Caki2 (cell line): ENCODE measurements at places on chromosomes 7 and 10. TPM values are rescaled to one million over a fixed set of nuclear protein-coding genes. Genes with fewer than 3 reads are reported as not detected.

DNA sequence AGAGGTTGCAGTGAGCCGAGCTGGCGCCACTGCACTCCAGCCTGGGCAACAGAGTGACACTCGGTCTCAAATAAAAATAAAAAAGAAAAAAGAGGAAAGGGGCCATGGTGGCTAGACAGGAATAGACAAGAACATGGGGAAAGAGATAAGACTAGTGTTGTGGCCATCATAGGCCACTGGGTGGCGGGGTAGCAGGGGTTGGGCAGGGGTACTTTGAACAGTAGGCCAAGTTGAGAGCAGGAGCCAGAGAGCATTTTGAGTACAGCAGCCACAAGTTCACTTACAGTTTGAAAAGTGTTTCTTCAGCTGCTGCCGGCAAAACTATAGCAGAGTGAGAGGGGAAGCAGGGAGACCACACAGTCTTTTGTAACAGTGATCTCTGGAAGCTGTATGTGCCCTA is 656.0 kb downstream of the CNTNAP2 start:
- no peak for DNase-seq

The TMEM248 gene
- 74.1 and 101 TPM in 2 replicates for total RNA-seq

- no peak for DNase-seq
Observed at GRCh38 chr7:44805950-44806349, 9.5 kb downstream of the PPIA start.

- DNase-seq: no peak
Observed at GRCh38 chr10:1774796-1775195, 37.5 kb upstream of the ADARB2 start.

DNA sequence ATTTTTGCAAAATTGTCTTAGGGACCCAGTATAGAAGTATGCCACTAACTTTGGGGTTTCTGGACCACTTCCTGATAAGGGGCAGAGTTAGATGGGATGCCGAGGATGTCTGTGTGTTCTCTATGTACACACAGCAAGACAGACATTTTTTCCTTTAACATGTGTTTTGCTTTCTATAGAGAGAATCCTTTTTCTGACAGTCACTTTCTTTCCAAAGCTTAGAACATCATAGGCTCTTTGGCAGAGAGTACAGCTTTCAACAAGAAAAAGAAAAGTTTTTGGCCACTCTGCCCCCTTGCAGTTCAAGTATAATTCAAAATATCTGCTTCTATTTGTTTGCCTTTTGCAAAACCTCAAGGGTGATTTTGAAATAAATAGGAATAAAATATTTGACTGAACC is 44.1 kb downstream of the PAPSS2 start:
- no peak for DNase-seq

GRCh38 chr10:6009961-6010360 is 32.6 kb upstream of the IL15RA start:
- no peak for DNase-seq

DNA sequence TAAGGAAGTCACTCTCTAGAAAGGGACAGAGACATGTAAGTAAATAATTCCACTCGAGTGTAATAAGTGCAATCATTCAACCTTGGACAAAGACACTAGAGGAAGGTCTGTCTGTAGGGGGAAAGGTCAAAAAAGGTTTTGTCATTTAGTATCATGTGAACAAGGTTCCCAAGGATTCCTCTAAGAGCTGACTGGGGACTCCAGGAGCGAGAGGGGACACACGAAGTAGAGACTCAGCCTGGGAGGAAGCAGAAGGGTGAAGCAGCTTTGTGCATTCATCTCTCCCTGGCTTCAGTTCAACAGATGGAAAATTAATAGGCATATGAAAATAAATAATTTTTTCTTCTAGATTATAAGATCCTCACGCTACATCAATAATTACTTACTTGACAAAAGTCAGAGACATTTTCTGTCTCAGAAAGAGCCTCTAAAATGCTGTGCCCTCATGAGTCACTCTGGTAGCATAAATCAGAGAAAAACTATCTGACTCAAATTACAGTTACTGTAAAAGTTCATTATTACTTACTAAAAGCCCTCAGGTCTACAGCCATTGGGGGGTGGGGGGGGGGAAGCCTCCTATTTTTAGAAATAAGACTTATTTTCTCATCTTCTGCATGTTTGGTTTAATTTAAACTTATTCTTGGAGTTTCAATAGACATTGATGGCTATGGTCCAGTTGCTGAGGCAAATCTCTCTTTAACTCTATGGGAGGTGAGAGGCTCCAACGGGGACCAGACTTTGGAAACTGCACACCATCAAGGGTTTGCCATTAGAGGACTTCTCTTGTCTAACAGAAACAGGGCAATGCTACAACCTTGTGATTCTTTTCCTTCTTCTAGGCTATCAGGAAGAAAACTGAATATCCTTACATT is 275.1 kb upstream of the KLF14 start:
- DNase-seq: no peak

The SLC18A2 gene
- not detected in 2 replicates for total RNA-seq

DNA sequence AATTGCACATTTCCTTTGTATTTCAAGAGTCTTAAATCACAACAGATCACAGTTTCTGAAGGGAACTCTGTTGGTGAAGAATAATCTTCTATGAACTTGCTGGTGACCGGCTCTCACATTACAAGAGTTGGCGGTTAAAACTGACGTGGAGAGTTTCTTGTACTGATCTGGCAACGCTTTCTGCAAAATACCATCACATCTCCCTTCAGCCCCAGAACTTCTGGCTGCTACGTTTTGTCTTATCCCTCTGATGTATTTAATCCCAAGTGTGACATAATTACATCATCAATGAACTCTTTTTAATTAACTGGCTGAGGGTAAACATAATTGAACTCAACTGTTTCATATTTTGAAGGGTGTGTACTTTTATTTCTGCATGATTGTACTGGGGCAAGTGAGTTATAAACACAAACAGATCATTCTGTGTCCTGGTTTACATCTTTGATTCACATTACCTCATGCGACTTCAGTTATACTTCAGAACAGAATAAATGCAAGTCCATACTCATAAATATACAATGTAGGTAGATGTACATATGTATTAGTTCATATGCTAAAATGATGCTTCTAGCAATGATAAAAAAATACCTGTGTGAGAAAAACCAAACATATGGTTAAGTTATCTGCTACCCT is 105.1 kb upstream of the NPVF start:
- DNase-seq: no peak

The LRRD1 gene
- not detected in 2 replicates for total RNA-seq

DNA sequence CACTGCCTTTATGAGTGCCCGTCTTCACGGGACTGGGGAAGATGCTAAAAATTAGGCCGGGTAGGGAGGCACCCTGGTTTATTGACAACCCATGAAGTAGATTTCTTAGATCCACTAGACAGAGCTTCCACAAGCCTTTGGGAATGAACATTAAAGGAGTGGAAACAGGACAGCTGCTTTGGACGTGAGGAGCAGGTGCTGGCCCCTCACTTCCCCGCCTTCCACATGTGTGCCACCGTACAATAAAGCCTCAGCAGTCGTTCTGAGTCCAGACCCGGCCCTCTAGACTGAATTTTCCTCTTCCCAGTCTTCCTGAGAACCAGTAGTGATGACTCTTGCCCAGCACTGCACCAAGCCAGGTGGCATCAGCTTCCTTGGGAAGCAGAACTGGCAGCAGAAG is 282.4 kb downstream of the CELF2 start:
- DNase-seq: no peak

The ZNF804B gene
- not detected in 2 replicates for total RNA-seq

GRCh38 chr10:110304780-110305421 is at the start of gene SMNDC1:
Gene SMNDC1, minus strand, starts transcription at chr10:110304920. Its CDS starts 1,333 bp downstream, at chr10:110303587.
- DNase-seq: peak; percentile 97

DNA sequence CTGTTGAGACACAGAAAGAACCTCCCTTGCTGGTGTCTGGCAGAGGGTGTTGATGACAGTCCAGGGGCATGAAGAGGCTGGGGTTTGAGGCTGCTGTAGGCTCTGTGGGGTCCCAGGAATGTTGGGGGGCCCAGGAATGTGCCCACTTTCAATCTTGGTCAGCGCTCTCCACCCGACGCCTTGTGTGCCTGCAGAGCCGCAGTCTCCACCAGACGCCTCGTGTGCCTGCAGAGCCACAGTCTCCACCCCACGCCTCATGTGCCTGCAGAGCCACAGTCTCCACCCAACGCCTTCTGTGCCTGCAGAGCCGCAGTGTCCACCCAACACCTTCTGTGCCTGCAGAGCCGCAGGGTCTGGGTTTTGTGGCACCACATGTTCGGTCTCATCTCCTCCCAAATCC is 84.0 kb downstream of the ADARB2 start:
- no peak for DNase-seq

DNA sequence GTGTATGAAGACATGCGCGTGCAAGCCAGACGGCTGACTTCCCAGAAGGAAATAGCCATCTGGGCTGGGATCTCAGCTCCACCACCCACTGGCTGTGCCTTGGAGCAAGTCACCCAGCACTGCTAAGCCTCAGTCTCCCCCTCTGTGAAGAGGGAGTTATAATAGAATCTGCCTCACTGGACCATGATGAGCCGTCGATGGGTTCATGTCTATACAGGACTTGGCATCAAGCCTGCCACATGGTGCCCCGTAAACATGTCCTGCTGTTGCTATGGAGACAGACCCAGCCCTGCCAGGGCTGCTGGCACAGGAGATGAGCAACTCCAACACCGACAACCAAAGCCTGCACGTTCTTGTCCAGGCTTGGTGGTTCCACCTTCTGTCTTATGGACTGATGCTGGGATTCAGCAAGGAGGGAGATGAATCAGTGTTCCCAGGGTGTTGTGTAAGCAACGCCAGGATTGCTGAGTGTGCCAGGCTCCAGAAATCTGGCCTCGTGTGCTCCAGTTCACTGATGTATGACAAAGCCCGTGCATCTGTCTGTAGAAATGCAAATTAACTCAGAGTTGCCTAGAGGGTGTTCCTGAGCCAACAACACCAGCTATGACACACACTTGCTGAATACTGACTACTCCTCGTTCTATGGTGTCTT is 5.6 kb downstream of the GPR15LG start:
- peak; percentile 95 for DNase-seq

The FANK1 gene
- total RNA-seq: 6.8 and 8.5 TPM in 2 replicates

The OGDHL gene
- 4.1 and 13.9 TPM in 2 replicates for total RNA-seq

The LRRC72 gene
- total RNA-seq: not detected in 2 replicates

The NKX1-2 gene
- total RNA-seq: not detected in 2 replicates

DNA sequence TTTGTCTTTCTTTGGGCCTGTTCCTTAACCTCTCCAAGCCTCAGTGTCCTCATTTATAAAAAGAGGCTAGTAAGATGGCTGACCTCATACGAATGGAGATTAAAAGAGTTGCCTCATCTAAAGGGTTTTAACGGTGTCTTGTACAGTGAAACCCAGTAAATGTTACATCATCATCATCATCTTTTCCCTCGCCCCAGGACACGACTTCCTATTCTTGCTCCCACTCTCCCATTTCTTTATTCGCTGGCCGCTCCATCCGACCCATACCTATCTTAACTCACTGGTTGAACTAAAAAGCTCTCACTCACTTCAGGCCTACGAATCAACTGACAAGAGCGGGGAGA is 554 bp downstream of the FRA10AC1 start:
- no peak for DNase-seq

DNA sequence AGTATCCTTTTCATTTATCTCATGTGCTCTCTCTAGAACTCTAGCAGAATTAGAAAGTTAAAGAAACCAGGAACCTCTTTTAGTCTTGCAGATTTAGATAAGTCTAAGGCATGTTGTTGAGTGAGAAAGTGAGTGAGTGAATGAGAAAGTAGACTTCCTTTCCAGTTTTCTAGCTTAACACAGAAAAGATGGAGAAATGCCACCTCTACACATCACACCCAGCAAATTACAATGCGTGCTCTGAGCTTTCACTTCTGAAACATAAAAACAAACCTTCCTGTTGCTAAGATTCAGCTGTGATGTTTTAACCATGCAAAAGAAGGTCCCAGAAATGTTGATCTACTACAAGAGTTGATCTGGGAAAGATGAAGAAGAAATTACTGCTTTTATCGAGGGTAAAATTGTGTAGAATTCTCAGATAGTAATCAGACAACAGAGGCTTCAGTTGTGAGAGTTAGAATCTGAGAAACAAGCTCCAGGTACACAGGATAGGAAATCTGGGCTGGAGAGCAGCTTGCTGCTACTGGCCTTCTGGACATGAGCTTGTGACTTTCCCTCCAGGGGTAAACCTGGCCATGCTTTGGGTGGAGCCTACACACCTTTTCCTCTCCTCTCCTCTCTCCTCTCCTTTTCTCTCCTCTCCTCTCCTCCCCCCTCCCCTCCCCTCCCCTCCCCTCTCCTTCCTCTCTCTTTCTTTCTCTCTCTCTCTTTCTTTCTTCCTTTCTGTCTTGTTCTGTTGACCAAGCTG is 4.6 kb downstream of the CYP3A5 start:
- DNase-seq: no peak

GRCh38 chr7:110974441-110974840 is 116.5 kb upstream of the LRRN3 start:
- DNase-seq: no peak

The ADCY1 gene
- total RNA-seq: 0.32 TPM in 1 of 2 replicates, not detected in the other

GRCh38 chr7:28921822-28922221 is 36.3 kb downstream of the TRIL start:
- DNase-seq: peak; percentile 57

DNA sequence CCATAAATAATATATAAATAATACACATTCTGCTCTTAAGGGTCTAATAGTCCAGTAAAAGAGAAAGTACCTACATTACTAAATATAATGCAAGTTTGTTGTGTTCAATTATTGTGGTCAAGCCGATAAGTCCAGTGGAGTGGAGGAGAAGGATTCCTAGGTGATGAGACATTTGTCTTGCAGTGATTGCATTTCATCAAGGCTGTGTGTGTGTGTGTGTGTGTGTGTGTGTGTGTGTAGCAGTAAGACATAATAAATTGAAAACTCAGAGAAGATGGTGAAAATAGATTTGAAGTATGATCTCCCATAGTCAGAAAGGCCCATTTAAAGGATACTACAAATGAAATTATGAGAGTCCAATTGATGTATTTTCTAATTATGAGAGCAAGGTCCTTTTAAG is 192.5 kb upstream of the SEMA3C start:
- DNase-seq: peak; percentile 10

DNA sequence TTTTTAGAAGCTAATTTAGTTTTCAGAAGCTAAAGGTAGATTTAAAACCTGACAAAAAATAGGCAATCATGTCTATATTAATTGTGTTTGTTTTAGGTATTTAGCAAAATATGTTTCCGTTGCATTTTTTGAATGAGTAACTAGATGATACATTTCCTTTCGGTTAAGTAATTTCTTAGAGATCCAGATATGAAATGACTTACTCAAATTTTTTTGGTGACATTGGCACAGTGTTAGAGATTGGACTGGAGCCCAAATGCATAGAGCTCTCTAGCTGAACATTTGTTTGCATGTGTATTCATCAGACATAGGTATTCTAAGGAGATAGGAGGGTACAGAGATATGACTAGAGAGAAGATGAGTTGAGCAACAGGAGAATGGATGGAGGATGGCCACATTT is 1.9 kb downstream of the BUB3 start:
- no peak for DNase-seq

The RAMP3 gene
- not detected in 2 replicates for total RNA-seq

DNA sequence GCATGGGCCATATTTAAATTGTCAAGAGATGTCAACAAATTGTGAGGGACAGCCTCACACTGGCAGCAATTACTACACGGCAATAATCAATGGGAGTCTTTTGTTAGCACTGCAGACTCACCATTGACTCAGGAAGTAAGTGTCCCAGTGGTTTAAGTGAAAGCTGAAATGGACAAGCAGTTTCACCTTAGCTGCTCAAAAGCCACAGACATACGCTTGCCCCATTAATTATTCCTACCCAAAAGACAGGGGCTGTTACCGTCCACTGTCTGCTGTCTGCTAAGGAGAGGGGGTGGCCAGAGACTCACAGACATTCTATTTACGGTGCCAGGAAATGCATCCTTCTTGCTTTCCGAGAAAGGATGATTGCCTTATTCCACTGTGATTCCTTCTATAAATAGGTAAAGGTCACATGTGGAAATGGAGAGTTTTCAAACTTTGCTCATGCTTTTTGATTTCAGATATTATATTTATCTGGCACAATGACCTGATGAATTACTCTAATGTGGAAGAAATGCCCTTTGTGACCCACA is 309.7 kb upstream of the NFE2L3 start:
- DNase-seq: no peak

The CHRM2 gene
- not detected in 2 replicates for total RNA-seq

The PUS7 gene
- total RNA-seq: 17.6 and 24.0 TPM in 2 replicates
